GF-D8 (cell line): ENCODE measurements at places on chromosomes 13 and 19.
A peak's percentile ranks its signal among the peaks of the same experiment; 100 is the strongest.

- peak; percentile 55 for DNase-seq
These were observed 7.7 kb downstream of the ARHGAP45 start for GRCh38 chr19:1074544-1075283.

- no peak for DNase-seq
These were observed 403 bp upstream of the SIAH3 start for GRCh38 chr13:45851956-45852355.

- no peak for DNase-seq
These were observed 26.3 kb downstream of the ONECUT3 start for GRCh38 chr19:1779574-1779973.

DNA sequence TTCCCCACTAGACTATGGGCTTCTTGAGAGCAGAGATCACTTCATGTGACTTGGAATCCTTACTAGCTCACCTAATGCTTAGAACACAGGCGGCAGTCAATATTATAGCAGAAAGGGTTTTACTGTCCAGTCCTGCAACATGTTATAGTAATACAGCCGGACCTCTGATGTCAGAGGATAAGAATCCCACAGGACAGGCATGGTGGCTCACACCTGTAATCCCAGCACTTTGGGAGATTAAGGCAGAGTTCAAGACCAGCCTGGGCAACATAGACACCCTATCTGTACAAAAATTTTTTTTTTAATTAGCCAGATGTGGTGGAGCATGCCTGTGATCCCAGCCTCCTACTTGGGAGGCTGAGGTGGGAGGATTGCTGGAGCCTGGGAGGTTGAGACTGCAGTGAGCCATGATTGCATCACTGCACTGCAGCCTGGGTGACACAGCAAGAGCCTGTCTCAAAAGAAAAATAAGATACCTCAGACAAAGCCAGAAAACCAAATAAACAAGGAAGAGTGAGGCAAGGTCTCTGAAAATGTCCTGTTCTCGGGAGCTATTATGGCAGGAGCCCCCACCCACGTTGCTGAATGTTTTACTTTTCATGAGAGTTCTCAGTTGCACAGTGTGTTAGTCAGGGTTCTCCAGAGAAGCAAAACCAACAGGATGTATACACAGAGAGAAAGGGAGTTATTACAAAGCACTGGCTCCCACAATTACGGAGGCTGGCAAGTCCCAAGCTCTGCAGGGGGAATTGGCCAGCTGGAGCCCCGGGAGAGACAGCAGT, 100.8 kb downstream of the UBL3 start:
- DNase-seq: no peak

DNA sequence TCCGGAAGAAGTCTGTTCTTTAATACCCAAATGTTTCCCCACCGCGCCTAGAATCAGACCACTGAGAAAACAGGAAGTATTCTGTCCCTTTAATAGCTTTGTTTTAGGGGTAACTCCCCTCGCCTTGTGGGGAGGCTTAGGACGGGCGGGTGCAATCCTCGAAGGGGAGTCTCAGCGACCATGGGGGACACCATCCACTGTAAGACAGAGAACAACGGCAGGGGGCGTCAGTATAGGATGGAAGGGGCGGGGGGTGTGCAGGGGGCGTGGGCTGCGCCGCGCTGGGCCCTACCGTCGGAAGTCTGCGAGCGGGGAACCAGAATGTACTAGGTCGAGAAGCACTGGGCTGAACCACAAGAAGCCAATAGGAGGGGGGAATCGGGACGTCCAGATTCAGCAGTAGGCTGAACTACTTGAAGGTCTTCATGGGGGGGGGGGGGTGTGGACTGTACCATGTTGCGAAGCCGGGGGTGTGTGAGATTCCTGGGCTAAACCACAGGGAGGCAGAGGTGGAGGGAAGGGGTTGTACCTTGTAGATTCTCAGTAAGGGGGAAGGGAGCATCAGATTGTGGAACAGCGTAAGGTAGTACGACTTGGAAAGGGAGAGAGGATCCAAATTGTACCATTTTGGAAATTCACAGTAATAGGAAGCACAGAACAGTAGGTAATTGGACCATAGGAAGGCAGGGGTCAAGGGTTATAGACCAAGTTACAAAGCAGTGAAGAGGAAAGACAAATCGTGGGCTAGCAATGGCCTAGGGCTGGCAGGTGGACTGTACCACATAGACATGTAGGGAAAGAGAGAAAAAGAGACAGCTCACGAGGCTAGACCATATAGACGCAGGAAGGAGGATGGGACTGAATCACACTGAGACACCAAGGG, 1.0 kb upstream of the DBP start:
- peak; percentile 79 for DNase-seq

- peak; percentile 67 for DNase-seq
These were observed 1.4 kb downstream of the PEG3 start for GRCh38 chr19:56838909-56839651.

DNA sequence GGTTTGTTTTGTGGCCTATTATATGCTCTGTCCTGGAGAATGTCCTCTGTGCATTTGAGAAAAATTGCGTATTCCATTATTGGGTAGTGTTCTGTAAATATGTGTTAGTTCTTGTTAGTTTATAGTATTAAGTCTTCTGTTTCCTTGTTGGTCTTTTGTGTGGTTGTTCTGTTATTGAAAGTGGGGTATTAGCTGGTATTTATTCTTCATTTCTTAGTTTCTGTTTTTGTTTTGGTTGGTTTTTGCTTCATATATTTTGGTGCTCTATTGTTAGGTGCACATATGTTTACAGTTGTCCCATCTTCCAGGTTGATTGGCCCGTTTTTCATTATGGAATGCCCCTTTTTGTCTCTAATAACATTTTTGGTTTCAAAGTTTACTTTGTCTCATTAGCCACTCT, 77.3 kb downstream of the DNAJC15 start:
- DNase-seq: no peak

DNA sequence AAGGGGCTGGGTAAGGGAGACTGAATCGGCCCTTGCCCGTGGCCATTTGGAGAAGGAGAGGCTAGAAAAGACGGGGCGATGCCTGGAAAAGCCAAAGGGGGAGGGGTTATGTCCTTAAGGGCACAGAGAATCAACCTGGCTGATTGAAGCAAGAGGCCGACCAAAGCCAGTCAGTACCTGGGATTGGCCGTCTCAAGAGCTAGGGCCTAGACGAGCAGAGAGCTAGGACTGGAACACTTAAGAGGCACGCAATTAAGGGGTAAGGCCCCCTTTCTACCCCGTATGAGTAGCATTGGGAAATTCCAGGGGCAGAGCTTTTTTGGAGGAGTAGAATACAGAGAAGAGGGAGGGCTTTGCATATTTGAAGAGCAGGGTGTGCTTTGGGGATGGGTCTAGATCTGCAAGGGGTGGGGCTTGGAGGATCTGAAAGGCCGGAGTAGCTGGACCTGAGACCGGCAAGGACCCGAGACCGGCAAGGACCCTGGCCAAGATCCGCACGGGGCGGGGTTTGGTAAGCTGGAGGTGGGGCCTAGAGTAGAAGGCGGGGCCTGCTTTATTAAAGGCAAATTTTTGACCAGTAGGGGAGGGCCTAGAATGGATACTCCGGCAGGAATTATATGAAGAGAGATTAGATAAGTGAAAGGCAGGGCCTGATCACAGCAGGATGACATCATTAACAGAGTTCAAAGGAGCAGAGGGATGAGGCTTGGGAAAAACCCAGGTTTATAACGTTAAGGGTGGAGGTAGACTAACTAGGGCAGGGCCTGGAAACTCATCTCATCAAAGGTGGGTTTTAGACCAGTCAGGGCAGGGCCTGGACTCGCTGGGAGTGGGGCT, 10.7 kb upstream of the CACNG6 start:
- DNase-seq: no peak

GRCh38 chr19:48489608-48490216, 20.5 kb downstream of the CYTH2 start:
- DNase-seq: no peak

GRCh38 chr13:52617070-52618060, 24.9 kb upstream of the HNRNPA1L2 start:
- peak; percentile 87 for DNase-seq

GRCh38 chr13:98537306-98537705, 39.6 kb downstream of the STK24 start:
- DNase-seq: no peak

GRCh38 chr19:4360641-4361151, 17.3 kb downstream of the MPND start:
- DNase-seq: no peak

DNA sequence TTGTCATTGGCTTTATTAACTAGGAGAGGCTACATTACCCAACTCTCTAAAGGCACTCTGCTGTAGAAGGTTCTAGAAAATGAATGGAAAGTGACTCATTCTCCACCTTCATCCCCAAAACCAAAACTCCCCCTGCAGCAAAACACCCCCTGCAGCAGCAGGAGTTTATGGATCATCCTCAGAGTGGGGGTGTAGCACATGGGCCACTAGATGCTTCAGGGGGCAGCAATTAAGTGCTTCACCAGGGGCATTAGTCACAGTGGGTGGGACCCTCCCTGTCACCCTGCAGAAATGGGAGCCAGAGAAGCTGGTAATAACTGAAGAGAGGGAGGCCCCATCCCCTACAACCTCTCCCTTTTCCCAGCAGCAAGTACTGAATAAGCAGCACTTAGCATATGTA, 64.5 kb upstream of the MED4 start:
- DNase-seq: no peak

- no peak for DNase-seq
These were observed 21.4 kb downstream of the CFAP97D2 start for GRCh38 chr13:114200399-114200911.

GRCh38 chr19:41810301-41810700, 13.9 kb downstream of the CEACAM3 start:
- DNase-seq: no peak

DNA sequence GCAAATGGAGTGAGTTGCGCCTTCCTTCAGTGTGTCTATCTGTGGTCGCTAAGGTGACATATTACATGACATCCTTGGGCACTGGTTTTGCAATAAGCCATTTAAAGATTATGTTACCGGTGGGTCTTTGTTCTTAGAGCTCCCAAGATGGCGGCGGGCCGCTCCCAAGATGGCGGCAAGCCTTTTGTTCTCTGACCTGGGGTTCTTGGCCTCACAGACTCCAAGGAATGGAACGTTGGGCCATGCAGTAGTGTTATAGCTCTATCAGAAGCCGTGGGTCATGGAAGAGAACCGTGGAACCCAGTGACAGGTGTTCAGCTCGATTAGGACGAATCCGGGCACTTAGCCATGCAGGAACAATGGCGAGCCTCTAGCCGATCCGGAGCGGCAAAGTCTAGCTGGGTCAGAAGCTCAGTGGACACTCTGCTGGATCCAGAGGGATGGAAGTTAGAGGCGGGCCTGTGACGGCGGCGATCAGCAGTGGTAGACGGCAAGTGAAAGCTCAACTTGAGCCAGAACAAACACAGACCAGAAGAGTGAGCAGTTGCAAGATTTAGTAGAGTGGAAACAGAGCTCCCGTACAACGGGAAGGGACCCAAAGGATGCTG, 188.6 kb downstream of the TEX29 start:
- no peak for DNase-seq
